ENCODE measurements at places on chromosomes 11 and 22.

DNA sequence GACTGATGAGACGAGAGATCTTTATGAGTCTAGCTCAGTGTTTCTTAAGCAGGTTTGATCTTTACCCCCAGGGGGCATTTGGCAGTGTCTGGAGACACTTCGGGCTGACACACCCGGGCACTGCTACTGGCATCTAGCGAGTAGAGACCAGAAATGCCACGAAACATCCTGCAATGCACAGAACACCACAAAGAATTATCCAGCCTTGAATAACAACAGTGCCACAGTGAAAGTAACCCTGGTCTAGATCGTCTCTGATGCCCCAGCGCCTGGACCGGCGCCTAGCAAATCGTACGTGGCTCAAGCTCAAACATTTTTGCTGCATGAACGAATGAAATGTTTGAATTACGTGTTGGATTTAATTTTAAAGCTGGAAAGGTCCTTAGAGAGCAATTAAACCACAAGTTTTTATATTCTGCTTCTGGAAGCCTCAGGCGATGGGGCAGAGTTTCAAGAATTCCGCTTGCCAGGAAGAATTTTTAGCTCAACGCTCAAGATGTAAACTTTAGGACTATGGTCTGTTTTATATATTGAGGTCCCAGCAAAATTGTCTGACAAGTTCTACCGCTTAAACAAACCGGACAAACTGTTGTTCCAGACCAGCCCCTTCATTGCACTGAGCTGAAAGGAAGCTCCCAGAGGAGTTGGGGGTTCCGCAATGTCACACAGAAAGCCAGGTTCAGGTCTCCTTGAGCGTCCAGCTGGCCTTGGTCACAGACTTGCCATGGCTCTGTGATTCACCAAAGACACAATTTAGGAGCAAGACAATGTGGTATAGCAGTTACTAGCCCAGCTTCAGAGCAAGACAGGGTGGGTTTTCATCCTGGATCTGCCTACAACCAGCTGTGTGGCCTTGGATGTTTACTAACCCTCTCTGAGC lies 44.2 kb upstream of the SMTN start:
- peak; percentile 51 for DNase-seq

- DNase-seq = no peak
Observed at GRCh38 chr11:111306321-111306720, 8.0 kb downstream of the POU2AF3 start.

GRCh38 chr11:44630511-44631210 lies 65.2 kb downstream of the CD82 start:
- DNase-seq = no peak

DNA sequence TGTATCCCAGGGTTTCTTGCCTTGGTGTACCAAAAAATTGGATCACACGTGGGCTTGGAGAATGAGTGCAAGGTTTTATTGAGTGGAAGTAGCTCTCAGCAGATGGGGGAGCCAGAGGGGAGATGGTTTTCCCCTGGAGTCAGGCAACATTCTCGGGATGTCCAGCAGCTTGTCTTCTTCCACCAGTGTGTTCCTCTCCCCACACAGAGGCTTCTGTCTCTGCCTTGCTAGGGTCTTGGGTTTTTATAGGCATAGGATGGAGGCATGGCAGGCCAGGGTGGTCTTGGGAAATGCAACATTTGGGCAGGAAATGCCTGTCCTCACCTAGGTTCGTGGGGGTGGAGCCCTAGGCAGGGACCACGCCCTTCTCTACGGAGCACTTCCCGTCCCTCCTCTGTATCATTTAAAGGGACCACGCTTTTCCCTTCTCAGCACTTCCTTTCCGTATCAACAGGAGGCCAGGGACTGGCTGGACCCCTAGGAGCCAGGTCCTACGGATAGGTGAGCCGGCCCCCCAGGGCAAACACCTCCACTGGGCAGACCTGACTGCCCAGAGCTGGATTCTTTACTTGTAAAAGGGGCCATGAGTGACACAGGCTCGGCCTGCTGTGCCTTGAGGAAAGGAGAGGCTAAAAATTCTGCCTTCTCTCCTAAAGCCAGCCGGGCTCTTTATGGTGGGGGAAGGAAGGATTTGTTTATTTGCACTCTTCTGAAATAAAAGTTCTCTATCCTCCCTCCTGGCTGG lies 55.3 kb upstream of the CCDC188 start:
- DNase-seq = peak; percentile 90

GRCh38 chr11:122717264-122717867 lies 61.8 kb downstream of the UBASH3B start:
- DNase-seq = peak; percentile 93

DNA sequence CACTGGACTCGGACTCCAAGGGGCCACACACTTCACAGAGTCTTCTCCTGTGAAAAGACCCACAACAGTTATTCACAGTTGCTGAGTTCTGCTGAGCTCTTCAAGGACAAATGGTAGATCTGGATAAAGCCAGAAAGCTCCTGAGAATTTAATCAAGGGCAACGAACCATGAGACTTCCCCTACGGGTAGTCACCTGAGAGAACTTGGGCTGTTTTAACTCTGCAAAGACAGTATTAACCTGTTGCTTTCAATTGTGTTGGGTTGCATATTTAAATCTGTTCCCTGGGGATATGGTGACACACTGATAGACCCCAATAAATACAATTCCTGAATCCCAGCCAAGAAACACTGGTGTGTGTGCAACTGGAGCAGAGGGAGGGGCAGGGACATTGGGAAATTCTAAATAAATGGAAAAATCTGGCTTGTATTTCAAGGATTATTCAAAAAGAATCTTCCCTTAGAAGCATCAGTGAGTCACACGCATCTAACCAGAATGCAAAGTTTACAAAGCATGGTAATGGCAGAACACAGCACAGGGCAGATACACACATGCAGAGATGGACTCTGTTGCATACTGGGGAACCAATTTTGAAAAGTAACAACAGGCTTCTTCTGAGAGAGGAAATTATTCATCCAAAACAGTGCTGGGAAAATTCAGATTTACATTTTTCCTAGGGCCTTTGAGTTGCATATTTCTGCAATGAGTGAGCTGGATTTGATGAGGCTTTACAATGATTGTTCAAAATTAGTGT lies 4.0 kb downstream of the KCNJ1 start:
- no peak for DNase-seq

DNA sequence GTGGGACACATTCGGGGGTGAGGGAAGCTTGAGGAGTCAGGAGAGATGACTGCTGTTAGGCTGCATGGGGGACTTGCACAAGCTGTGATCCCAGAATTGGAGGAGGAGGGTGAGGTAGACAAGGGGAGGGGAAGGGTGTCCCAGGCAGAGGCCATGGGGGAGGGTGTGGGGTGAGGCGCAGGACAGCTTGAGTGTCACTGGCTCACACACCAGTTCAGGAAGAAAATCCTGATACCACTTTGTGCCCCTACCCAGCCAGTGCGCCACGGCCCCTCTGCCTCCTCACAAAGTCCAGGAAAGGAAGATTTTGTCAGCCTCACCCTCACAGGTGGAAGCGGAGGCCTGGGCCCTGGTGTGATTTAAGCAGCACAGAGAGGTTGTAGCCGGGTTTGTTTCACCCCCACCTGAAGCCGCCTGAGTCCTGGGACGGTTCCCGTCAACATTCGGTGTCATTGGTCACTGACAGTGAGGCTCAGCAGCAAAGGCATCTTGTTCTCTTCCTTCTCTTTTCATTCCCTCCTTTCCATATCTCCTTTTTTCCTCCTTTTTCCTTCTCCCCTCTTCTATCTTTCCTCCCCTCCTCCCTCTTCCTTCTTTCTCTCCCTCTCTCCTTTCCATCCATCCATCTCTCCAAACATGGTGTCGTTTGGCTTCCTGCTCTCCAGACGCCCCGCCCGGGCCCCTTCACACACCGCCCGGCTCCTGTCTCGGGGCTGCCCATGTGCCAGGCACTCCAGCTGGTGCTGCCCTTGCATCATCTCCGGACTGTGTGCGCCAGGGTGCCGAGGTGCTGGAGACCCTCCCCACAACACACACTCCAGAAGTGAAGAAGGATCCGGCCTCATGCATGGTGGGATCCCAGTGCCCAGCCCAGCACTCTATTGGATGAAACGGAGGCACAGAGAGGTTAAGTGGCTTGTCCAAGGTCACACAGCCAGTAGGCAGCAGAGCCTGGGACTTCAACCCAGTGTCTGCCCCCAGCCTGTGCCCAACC lies 89.3 kb downstream of the MPPED1 start:
- DNase-seq = no peak

DNA sequence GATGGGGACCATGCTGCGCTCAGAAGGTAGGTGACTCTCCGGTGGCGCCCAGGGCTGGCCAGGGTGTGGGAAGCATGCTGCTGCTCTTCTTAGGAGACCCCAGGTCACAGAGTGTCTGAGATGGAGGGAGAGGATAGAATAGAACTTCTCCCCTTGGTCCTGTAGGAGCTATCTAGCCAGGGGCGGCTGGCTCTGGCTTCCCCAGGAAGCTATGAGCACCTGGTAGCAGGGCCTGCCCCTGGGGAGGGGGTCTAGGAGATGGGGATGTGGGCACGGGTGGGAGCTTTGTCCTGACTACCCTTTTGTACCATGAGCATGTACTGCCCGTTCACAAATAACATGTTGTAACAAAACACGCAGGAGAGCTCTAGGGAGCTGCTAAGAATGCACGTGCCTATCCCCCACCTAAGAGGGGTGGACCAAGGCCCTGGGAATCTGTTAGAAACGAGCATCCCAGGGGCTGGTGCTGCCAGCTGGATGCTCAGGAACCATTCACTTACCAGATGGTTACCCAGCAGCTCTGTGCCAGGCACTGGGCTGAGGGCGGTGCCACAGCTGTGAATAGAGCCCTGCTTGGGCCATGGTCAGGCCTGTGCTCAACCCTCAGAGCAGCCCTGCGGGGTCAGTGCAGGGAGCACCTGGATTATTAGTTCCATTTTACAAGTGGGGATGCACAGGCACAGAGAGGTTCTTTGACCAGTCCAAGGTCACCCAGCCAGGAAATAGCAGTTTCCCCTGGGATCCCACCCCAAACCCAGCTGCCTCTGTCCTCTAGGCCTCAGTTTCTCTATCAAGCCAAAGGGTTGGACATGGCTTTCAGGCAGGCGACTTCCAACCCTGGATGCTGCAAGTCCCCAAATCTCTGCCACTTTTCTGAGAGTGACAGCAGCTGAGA lies 2.2 kb downstream of the SLC39A13 start:
- no peak for DNase-seq

DNA sequence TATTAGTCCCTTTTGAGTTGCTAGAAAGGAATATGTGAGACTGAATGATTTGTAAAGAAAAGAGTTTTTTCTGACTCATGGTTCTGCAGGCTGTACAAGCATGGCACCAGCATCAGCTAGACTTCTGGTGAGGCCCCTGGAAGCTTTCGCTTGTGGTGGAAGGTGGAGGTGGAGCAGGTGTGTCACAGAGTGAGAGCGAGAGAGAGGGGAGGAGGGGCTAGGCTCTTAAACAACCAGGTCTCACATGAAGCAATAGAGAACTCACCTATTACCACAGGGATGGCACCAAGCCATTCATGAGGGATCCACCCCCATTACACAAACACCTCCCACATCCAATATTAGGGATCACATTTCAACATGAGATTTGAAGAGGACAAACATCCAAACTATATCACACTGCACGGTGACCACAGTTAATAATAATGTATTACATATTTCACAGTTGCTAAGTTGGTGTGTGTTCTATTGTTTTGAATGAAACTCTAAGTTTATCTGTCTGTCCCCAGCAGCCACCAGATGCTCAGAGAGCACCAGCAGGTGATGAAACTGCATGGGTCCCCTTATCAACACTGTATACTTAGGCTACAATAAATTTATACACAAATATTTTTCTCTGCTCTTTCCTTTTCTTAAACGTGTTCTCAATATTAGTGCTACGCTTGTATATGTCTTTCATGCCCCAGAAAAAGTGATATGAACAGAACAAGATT lies 14.1 kb downstream of the ZFP91 start:
- DNase-seq = peak; percentile 28

DNA sequence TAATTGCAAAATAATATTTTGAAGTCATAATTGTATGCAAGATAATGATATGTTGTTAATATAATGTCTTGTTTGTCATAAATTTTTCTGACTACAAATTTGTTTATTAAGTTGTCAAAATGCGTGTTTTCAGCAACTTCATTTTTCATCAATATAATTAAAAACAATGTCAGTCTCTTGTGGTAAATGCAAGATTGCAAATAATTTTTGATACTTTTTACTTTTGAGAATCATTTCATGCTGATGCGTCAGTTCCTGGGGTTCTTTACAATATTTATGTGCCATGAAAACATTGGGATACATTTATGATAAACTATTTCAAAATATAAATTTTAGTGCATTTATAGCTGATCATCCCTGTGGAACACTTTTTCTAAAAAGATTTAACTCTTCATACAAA lies 1504.8 kb downstream of the BRD1 start:
- no peak for DNase-seq

GRCh38 chr11:19934828-19935259 lies 222.2 kb downstream of the NAV2 start:
- DNase-seq = peak; percentile 35

GRCh38 chr22:26994801-26995200 lies 337.4 kb downstream of the MIAT start:
- DNase-seq = no peak

GRCh38 chr11:79060081-79060953 lies 380.5 kb downstream of the TENM4 start:
- DNase-seq = no peak

DNA sequence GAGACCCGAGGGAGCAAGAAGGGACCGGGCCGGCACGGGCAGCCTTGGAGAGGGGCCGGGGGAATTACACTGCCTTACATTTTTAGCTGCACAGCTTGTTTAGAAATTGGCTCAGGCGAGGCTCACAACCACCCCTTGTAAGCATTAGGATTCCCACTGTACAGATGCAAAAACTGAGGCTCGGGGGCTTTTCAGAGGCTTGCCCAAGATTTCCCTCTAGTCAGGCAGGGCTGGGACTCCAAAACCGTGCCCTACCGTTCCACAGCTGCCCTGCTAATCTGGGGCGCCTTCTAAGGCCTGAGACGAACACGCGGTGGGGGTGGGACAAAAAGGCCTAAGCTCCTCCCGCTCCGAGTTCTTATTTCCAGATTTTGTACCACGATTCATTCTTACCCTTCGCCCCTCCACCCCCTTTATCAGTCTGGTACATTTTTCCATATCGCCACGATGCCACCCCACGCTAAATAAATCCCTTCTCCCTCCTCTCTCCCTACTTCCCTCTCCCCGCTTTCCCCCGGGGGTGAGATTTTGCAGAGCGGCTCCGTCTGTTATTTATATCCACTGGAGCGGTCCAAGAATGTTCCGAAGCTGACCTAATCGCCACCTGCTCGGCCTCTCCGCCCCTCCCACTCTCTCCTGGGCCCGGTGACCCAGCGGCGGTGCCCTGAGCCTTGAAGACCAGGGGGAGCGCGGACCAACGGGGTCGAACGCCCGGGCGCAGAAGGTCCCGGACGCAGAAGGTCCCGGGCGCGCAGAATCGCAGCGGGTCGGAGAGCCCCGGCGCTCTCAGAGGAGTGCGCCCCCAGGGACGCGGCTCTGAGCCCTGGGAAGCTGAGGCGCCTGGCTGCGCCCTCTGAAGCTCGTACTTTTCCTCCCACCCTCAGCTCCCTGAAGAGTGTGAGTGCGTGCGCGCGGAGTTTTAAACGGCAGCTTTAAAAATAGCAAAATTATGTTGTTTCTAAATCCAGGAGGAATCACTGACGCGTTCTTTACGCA lies 764 bp upstream of the PACSIN3 start:
- DNase-seq = peak; percentile 70

- no peak for DNase-seq
Observed at GRCh38 chr11:11984563-11984962, 23.9 kb downstream of the DKK3 start.

All from hematopoietic multipotent progenitor cell treated with erythropoietin and hydrocortisone succinate and interleukin-3 and kit ligand, for 4 days (in vitro differentiated cells).